ENCODE measurements at places on chromosomes 2 and 18.

DNA sequence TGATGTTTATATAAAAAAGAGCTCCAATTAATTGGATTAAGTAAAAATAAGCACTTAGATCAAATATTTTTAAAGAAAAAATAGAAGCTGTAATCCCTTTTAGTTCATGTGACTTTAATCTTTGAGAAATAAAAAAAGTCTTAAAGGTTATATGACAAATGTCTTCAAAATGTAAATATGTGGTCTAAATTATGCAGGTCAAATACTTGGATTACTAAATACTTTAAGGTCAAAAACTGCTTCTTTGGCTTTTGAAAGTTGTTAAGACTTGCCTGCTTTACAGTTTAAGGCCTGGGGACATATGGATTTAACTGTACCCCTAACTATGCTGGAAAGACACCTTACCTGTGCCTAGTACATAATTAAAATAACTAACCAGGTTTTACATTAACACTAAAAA lies 15.5 kb upstream of the PDK1 start:
- no peak for DNase-seq

- no peak for DNase-seq
Observed at GRCh38 chr18:910247-910646, 5.6 kb downstream of the ADCYAP1 start.

GRCh38 chr2:119520696-119521432 lies 3.4 kb downstream of the SCTR start:
- no peak for DNase-seq

DNA sequence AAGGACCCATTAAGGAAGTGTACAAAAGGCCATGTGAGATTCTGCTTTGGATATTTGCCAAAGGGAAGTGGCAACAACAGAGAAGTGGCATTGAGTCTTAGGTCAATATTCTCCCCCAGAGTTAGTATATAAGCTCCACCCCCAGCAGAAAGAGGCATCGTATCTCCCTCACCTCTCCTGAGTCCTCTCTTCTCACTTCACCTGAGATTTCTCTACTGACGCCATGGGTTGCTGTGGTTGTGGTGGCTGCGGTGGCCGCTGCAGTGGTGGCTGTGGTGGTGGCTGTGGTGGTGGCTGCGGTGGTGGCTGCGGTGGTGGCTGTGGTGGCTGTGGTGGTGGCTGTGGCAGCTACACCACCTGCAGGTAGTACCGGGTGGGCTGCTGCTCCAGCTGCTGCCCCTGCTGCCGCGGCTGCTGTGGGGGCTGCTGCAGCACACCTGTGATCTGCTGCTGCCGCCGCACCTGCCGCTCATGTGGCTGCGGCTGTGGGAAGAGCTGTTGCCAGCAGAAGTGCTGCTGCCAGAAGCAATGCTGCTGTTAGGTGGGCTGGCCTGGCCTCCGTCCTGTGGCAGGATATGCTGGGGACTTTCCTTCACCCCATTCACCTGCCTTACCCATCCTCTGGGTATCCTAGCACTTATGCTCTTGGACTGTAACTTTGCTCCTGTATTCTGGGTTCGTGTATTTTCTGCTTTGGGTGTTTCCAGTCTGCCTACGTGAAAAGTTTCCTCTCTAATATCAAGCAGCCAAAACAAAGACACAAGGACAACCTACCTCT lies 5.9 kb downstream of the SCYGR3 start:
- no peak for DNase-seq

DNA sequence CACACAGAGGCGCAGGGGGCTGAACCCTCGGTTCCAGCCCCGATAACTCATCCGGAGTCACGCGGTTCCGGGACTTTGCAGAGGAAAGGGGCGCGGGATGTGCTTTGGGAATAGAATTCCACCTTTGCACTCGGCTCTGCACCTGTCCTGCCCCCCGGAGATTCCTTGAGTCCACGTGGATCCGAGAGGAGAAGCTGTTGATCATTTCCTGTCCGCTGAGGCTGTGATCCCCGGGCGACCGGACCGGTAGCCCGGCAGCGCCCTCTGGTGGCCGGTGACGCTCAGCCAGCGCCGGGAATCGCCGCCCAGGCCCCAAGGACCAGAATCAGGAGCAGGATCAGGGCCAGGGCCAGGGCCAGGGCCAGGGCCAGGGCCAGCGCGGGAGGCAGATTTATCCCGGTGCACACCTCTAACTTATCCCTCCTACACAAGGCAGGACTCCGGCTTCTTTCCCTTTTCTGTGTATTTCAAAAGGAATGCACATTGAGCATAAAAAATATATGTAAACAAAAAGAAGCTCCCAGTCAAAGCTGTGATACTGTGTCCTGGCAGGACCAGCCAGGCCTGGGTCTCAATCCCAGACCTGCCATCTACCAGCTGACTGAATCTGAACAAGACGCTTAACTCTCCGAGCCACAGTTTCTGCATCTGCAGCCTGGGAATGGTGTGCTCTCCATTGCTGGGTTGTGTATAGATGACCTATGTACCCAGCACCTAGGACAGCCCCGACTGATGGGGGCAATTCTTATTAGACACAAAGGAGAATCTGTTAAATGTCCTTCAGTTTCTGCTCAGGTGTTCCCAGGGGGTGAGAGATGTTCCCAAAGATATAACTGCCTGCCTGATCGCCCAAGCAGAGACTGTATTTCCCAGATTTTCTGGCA lies 8.5 kb upstream of the SPATA3 start:
- peak; percentile 51 for DNase-seq

DNA sequence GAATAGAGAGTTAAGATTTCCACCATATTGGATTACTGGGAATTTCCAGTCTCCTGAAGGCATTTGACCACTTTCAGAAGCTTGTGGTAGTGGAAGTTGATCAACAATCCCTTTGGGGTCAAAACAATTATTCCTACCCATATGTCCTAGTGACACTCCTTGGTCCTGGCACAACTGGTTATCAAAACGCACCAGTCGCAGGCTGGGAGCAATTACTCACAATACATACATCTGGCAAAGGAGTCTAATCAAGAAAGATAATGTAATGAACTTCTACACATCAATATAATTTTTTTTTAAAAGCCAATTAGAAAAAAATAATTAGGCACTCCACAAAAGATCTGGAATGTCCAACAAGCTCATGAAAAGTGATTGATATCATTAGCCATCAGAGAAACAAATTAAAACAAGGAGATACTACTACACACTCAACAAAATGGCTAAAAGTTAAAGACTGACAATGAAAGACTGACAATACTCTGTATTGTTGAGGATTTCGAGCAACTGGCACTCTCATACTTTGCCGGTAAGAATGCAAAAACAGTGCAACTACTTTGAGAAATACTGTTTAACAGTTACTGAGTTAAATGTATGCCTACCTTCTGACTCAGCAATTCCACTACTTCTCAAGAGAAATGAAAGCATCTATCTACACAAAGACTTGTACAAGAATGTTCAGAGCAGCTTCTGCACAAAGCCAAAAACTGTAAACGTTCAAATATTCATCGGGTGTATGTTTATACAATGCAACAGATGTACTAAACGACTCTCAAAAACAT lies 2.0 kb downstream of the INO80C start:
- DNase-seq: no peak

DNA sequence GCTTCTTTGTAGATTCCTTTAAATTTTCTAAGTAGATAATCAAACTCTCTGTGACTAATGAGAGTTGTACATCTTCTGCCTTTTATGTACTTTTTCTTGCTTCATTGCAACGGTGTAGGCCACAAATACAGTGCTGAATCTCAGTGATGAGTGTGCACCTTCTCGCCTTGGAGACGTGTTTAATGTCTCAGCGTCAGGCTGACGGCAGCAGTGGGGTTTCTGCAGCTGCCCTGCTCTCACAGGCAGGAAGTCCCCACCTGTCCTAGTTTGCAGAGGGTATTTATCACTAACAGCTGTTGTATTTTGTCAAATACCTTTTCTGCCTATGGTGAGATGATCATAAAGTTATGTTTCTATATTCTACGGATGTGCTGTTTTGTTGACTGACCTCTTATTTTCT lies 13.3 kb downstream of the AGXT start:
- no peak for DNase-seq

- DNase-seq: no peak
Observed at GRCh38 chr18:80136679-80137078, 27.6 kb downstream of the ADNP2 start.

DNA sequence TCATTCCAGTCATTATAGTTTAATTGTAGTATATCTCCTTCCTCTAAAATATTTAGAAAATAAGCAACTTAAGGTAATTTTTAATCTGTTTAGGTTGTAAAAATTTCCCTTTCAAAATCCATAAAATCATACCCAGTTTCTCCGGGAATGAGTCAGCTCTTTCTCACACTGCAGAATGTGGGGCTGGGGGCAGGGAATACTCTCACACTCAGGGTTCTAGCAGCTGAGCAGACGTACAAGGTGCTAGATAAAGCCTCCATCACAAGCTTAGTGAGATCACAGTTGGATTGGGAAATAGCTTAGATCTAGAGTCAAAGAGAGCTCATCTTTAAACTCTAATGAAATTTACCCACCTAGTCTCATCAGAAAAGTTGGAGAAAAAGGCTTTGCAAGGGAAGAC lies 79.9 kb upstream of the FAM237A start:
- DNase-seq: no peak

GRCh38 chr2:102073168-102073724 lies 69.3 kb upstream of the IL1R1 start:
- DNase-seq: no peak

- DNase-seq: no peak
Observed at GRCh38 chr2:26330604-26331003, 15.3 kb upstream of the SELENOI start.

DNA sequence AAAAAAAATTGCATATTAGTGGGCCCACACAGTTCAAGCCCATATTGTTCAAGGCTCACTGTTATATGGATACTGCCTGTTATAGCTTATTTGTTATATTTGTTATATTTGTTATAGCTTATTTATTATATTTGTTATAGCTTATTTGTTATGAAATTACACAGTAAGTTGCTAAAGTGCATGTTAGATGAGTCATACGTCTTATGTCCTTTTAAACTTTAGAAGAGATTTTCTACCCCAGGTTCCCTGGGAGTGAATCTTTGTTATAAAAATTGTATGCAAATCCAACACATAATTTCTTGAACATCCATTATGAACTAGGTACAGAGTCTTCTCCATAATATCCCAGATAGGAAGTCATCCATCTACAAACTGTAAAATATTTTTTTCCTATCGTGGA lies 22.1 kb downstream of the HTR2B start:
- no peak for DNase-seq

- no peak for DNase-seq
Observed at GRCh38 chr2:173441222-173441621, 86.5 kb downstream of the CDCA7 start.

DNA sequence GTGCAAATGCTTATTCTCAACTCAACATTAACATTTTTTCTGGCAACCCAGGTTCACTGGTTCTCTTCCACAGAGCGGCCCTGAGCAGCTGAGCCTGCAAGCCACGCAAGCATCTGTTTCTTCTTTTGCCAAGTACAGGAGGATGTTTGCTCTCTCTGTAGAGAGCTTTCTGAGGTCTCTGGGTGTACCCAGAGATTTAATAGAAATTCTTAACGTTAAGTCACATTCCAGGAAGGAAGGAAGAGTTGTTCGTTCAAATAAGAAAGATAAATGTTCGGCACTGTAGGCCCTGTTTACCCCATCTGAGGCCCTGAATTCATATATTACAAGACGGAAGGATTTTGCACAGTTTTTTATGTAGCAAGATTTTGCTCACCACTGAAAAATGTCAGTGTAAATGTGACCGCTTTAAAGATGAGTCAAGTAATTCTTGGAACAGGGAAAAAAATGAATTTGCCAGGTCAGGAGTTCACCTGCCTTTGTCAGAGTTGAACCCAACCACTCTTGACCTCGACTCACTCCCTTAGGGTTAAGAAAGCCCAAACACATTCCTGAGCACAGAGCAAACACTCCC lies 30.1 kb downstream of the KCTD18 start:
- no peak for DNase-seq

GRCh38 chr2:144449028-144449406 lies 70.9 kb downstream of the ZEB2 start:
- DNase-seq: no peak

DNA sequence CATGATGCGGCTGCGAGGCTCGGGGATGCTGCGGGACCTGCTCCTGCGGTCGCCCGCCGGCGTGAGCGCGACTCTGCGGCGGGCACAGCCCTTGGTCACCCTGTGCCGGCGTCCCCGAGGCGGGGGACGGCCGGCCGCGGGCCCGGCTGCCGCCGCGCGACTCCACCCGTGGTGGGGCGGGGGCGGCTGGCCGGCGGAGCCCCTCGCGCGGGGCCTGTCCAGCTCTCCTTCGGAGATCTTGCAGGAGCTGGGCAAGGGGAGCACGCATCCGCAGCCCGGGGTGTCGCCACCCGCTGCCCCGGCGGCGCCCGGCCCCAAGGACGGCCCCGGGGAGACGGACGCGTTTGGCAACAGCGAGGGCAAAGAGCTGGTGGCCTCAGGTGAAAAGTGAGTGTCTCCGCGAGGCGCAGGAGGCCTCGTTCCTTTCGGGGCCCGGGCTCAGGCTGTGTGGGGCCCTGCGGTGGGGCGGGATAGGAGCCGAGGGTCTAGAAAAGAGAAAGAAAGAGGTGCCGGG lies 520 bp downstream of the GLS start:
- no peak for DNase-seq

DNA sequence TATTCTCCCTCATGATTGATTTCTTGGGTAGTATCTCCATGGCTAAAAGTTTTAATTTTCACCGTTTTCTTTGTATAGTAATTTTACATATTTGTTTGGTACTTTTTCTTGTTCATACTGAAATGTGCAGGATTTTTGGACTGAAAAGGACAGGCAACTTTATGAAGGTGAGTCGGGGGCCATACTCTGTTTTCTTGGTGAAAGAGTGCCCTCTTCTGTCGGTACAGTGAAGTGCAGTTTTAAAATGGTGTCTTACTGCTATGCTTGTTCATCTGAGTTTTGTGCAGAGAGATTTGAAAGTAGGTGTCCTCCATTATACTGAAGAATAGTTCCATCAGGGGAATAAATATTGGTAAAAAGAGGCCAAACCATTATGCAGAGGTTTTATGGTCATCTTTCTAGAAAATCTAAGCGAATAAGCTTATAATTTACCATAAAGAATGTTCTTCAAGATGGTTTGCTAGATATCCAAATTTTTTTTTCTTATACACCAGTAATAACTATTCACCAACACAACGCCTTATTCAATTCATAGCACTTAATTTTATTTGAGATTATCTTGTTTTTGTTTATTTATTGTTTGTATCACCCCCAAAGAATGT lies 8.7 kb upstream of the SERPINB13 start:
- no peak for DNase-seq

DNA sequence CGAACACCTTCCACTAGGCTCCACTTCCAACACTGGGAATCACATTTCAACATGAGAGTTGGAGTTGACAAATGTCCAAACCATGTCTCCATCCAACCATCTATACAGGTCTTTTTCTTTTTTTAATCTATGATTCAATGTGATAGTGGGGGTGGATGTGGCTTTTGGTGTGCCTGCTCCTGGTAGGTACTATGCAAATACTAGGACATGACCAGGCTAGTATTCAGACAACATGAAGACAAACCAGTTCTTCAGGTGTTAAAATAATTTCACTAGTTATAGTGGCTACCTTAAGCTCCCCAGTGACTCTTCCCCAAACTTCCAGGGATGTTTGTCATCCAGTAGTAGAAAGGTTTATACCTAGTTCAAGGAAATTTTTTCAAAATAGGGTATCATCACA lies 387.5 kb downstream of the CDH2 start:
- no peak for DNase-seq

- no peak for DNase-seq
Observed at GRCh38 chr2:134359367-134360081, 105.7 kb downstream of the MGAT5 start.

Measured in stimulated activated CD4-positive, alpha-beta T cell treated with anti-CD3 and anti-CD28 coated beads, Interleukin-1b, Interleukin-23, amount 100 ng/mL, for 1 hour (primary cell).